ENCODE measurements at places on chromosomes 4 and X. TPM values are rescaled to one million over a fixed set of nuclear protein-coding genes. Genes with fewer than 3 reads are reported as not detected.

The TLR6 gene
- total RNA-seq: 3.7 TPM

The CTAG1B gene
- not detected for total RNA-seq

The CT45A3 gene
- 0.16 TPM for total RNA-seq

The GNRHR gene
- total RNA-seq: not detected

The ODAPH gene
- total RNA-seq: not detected

The NPY2R gene
- 0.02 TPM for total RNA-seq

The MAGEA11 gene
- not detected for total RNA-seq

The TRIM60 gene
- not detected for total RNA-seq

The MORC4 gene
- 35.1 TPM for total RNA-seq

The SLC38A5 gene
- 0.34 TPM for total RNA-seq

The LRCH2 gene
- total RNA-seq: not detected

The ALAS2 gene
- total RNA-seq: not detected

The DMRTC1B gene
- not detected for total RNA-seq

The F8A3 gene
- total RNA-seq: 0.93 TPM

The TMPRSS11F gene
- not detected for total RNA-seq
